Activated CD8-positive, alpha-beta T cell treated with anti-CD3 and anti-CD28 coated beads for 36 hours (primary cell): ENCODE measurements at places on chromosomes 5 and 9. TPM values are rescaled to one million over a fixed set of nuclear protein-coding genes. Genes with fewer than 3 reads are reported as not detected.

GRCh38 chr5:53677632-53678031 lies 117.2 kb downstream of the NDUFS4 start:
- DNase-seq: no peak
- H3K27ac ChIP-seq: no peak overlapping the region
- H3K27me3 ChIP-seq: no peaks in the 10 kb centered on the region
- no peak overlapping the region for H3K4me3 ChIP-seq

GRCh38 chr5:97918620-97919019 lies 735.6 kb upstream of the RIOK2 start:
- no peaks in the 10 kb centered on the region for H3K36me3 ChIP-seq
- no peaks in the 10 kb centered on the region for H3K4me1 ChIP-seq
- H3K27ac ChIP-seq: no peak overlapping the region
- H3K4me3 ChIP-seq: no peak overlapping the region
- DNase-seq: no peak

DNA sequence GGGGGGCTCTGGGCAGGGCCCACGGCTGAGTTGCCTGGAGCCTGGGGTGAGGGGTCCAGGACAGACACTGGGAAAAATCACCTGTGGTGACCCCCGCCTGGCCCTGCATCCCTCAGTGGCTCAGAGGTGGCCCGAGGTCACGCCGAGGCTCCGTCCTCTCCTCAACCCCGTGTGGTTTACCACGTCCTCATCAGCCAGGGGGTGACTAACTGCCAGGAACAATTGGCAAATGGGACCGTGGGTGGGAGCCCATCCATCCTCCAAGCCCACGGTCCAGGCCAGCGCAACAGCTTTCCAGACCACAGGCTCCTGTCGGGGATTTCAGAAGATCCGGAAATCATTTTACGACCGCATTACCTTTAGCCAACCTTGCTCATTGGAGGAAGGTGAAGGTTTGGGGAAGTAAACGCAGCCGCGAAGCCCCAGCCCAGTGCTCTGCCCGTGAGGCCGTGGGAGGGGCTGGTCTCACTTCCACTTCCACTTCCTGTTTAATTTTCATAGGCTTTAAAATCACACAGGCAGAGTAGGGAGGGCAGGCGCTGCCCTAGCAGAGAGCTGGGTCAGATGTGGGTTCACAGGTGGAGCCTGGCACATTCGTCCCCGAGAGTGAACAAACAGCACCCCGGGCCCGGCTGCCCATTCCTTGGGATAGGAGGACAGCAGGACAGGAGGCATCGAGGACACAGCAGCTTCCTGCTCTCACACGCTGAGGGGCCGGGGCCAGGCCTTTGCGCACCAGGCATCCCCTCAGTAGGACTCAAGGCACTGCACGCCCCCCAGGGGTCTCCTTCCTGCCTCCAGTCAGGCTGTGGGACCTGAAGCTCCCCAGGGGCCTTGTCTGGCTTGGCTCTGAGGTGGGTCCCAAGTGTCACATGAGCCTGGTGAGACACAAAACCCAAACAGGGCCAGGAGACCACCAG lies 19.8 kb upstream of the SLC9A3 start:
- peaks cover 5% of the 10 kb centered on the region for H3K27me3 ChIP-seq
- H3K4me3 ChIP-seq: peak overlapping the region; percentile 37
- peaks cover 17% of the 10 kb centered on the region for H3K4me1 ChIP-seq
- H3K36me3 ChIP-seq: no peaks in the 10 kb centered on the region
- DNase-seq: peak; percentile 84

DNA sequence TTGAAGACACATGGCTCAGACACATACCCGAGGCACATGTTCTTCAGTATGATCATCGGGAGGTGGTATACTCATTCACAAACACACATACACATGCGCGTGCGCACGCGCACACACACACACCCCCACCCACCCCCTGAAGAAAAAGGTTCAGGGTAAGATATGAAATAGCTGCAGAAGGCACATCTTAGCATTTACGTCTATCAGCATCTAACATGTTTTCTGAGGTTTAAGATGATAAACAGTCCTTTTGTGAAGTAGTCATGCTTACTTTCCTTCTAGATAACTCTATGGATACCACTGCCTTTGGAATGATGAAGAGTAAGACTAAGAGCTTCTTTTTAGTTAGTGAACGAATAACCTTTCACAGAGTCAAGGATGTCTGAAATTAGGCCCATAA lies 105.1 kb upstream of the GNA14 start:
- DNase-seq: no peak
- peaks cover 25% of the 10 kb centered on the region for H3K4me1 ChIP-seq
- H3K4me3 ChIP-seq: no peak overlapping the region
- no peaks in the 10 kb centered on the region for H3K27me3 ChIP-seq

GRCh38 chr9:15086778-15087324 lies 176.6 kb upstream of the FREM1 start:
- H3K27me3 ChIP-seq: no peaks in the 10 kb centered on the region
- H3K4me1 ChIP-seq: no peaks in the 10 kb centered on the region
- H3K4me3 ChIP-seq: no peak overlapping the region
- no peak overlapping the region for H3K27ac ChIP-seq

GRCh38 chr9:2424619-2425033 lies 197.0 kb upstream of the VLDLR start:
- H3K27ac ChIP-seq: no peak overlapping the region
- no peaks in the 10 kb centered on the region for H3K36me3 ChIP-seq
- H3K4me3 ChIP-seq: no peak overlapping the region
- H3K4me1 ChIP-seq: no peaks in the 10 kb centered on the region

- no peak overlapping the region for H3K27ac ChIP-seq
- no peak for DNase-seq
- H3K4me1 ChIP-seq: peaks cover 43% of the 10 kb centered on the region
- peaks cover 19% of the 10 kb centered on the region for H3K36me3 ChIP-seq
- no peaks in the 10 kb centered on the region for H3K27me3 ChIP-seq
Measured at GRCh38 chr9:91187965-91188344, 173.8 kb downstream of the AUH start.

- H3K27me3 ChIP-seq: peaks cover 21% of the 10 kb centered on the region
- H3K4me3 ChIP-seq: no peak overlapping the region
- no peak for DNase-seq
- no peaks in the 10 kb centered on the region for H3K36me3 ChIP-seq
- no peak overlapping the region for H3K27ac ChIP-seq
- H3K4me1 ChIP-seq: no peaks in the 10 kb centered on the region
Measured at GRCh38 chr5:115673596-115673995, 47.8 kb upstream of the TMED7 start.

DNA sequence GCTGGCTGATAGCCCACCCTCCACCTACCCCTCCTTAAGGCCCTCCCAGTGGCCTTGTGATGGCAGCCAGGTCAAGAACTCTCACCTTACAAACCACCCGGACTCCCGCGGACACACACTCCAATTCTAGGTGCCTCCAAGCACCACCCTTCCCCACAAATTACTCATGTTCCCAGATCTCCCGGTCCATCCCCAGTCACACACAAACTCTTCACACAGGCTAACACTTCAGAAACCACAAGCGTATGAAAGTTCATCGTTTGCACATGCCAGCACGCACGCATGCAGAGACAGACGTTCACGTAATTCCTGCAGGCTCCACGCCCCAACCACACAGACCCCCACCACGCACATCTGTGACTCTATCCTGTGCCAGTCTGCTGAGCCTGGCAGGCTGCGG lies 18.0 kb downstream of the NR5A1 start:
- no peak overlapping the region for H3K4me3 ChIP-seq
- peaks cover 4% of the 10 kb centered on the region for H3K4me1 ChIP-seq
- DNase-seq: no peak
- H3K36me3 ChIP-seq: no peaks in the 10 kb centered on the region

DNA sequence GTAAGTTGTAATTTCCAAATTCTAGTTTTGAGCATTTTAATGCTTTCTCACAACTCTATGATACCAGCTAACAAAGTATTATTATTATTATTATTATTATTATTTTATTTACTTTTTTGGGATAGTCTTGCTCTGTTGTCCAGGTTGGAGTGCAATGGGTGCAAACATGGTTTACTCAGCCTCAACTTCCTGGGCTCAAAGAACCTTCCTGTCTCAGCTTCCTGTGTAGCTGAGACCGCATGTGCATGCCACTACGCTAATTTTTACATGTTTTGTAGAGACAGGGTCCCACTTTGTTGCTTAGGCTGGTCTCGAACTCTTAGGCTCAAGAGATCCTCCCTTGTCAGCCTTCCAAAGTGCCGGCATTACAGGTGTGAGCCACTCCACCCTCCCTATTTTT lies 27.0 kb downstream of the LRRC70 start:
- H3K27me3 ChIP-seq: no peaks in the 10 kb centered on the region
- no peak overlapping the region for H3K4me3 ChIP-seq
- no peak overlapping the region for H3K27ac ChIP-seq
- H3K4me1 ChIP-seq: no peaks in the 10 kb centered on the region
- H3K36me3 ChIP-seq: peaks cover 29% of the 10 kb centered on the region

- H3K4me1 ChIP-seq: no peaks in the 10 kb centered on the region
- peaks cover 9% of the 10 kb centered on the region for H3K27me3 ChIP-seq
- no peaks in the 10 kb centered on the region for H3K36me3 ChIP-seq
- H3K27ac ChIP-seq: no peak overlapping the region
- H3K4me3 ChIP-seq: no peak overlapping the region
Measured at GRCh38 chr9:85339338-85339737, 402.4 kb downstream of the AGTPBP1 start.

DNA sequence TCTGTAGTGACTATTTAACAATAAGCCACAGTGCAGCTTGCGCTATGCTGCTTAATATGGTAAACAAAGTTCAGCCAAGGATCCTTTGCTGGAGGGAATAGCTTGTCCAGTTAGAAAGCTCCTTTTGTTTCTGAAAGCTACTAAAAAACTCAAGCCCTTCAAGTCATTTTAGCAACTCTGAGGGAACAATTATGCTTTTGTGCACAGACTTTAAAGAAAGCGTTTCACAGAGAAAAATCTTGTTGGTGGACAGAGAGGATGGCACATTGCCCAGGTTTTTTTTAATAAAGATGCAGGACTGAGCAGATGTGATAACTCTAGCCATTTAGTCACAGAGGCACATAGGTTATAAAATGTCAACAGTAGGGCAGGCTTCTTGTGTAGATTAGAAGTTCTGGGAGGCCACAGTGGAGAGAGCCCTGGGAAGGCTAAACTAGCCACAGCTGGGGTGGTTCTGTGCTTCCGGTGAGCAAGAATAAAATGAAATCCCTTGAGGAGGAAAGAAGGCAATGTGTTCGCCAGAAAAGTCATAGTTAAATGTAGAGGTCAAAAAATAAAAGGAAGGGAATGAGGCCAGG lies 63.4 kb downstream of the ALDH7A1 start:
- H3K27ac ChIP-seq: no peak overlapping the region
- H3K4me3 ChIP-seq: no peak overlapping the region
- DNase-seq: no peak
- no peaks in the 10 kb centered on the region for H3K36me3 ChIP-seq
- H3K4me1 ChIP-seq: no peaks in the 10 kb centered on the region

DNA sequence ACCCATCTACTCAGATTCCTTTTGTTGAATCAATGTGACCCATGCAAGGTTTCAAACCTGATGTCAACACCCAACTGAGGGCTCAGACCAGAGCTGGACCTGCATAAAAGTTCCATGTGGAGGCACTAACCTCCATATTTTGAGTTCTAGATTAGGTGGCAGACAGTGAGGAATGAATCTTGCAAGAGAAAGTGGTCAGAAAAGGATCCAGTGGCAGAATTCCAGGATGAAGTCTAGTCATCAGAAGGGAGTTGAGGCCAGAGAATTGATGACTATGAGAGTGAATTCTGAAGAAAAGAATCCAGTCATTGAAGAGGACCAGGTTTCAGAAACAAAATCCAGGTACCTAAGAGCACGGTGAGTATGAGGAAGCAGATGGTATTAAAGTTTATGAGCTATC lies 205.1 kb upstream of the RGMB start:
- no peak for DNase-seq
- no peak overlapping the region for H3K27ac ChIP-seq
- H3K4me3 ChIP-seq: no peak overlapping the region

GRCh38 chr5:24491490-24491889 lies 153.3 kb downstream of the CDH10 start:
- H3K36me3 ChIP-seq: no peaks in the 10 kb centered on the region
- no peak overlapping the region for H3K4me3 ChIP-seq
- H3K4me1 ChIP-seq: no peaks in the 10 kb centered on the region
- no peaks in the 10 kb centered on the region for H3K27me3 ChIP-seq

GRCh38 chr9:34986540-34987047 lies 3.0 kb upstream of the DNAJB5 start:
- peaks cover 6% of the 10 kb centered on the region for H3K36me3 ChIP-seq
- peak; percentile 84 for DNase-seq
- no peaks in the 10 kb centered on the region for H3K27me3 ChIP-seq
- peaks cover 66% of the 10 kb centered on the region for H3K4me1 ChIP-seq
- peak overlapping the region; percentile 77 for H3K27ac ChIP-seq

DNA sequence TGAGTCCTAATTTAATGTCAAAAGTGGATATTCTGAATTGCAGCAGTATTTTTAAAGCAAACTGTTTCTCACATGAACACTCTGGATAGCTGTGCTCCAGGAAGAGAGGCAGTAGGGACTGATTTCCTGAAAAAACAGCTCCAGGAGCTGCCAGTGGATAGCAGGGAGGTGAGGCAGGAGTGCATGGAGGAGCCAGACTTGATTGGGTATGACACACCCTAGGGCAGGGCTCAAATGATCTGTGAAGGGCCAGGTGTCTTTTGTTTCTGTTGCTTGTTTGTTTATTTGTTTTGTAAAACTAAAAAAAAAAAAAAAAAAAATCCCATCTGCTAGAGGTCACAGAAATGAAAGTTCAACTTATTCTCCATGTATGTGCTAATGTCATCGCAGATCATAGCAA lies 83.4 kb downstream of the ADRB2 start:
- H3K36me3 ChIP-seq: no peaks in the 10 kb centered on the region
- H3K4me1 ChIP-seq: peaks cover 13% of the 10 kb centered on the region
- H3K4me3 ChIP-seq: no peak overlapping the region

GRCh38 chr5:34415559-34416198 lies 240.4 kb upstream of the RAI14 start:
- no peak overlapping the region for H3K27ac ChIP-seq
- H3K36me3 ChIP-seq: no peaks in the 10 kb centered on the region
- peak; percentile 24 for DNase-seq
- H3K4me1 ChIP-seq: peaks cover 4% of the 10 kb centered on the region
- H3K4me3 ChIP-seq: no peak overlapping the region
- H3K27me3 ChIP-seq: peaks cover 15% of the 10 kb centered on the region

DNA sequence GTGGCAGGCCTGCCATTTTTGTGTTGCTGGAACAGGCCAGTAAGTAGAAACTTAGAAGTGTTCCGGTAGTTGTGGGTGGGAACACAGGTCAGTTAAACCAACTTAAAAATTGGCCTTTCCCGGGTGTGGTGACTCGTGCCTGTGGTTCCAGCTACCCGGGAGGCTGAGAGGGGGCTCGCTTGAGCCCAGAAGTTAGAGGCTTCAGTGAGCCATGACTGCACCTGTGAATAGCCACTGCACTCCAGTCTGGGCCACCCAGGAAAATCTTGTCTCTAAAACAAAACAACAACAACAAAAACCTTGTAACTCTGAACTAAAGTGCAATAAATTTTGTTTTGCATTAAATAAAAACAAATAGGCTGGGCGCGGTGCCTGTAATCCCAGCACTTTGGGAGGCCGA lies 1.4 kb upstream of the NHP2 start:
- H3K27ac ChIP-seq: no peak overlapping the region
- no peak overlapping the region for H3K4me3 ChIP-seq
- no peak for DNase-seq
- H3K36me3 ChIP-seq: peaks cover 26% of the 10 kb centered on the region

SLC36A3 gene
- not detected for total RNA-seq

CCDC127 gene
- total RNA-seq: 4.3 TPM

GFPT2 gene
- total RNA-seq: not detected

PDE6A gene
- total RNA-seq: not detected

IL13 gene
- total RNA-seq: 4.8 TPM

SARDH gene
- total RNA-seq: 5.5 TPM
